Naive thymus-derived CD8-positive, alpha-beta T cell (primary cell): ENCODE measurements at places on chromosomes 12 and 14.
A peak's percentile ranks its signal among the peaks of the same experiment; 100 is the strongest.

DNA sequence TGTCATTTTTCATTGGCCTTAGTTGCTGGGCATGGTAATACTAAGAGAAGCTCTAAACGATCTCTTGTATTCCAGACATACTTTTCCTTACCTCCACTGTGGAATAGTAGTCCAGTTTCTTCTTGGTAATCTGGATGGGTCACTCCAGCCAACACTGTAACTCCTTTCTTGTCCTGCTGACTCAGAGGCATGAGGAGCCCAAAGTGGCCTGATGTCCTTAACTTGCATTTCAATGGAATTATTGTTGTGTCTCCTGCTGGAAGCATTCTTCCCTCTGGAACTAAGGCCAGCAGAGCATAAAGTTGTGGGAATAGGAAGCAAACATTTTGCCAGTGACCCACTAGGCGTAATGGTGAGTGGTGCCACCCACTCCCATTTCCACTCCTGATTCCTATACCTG is 33.1 kb downstream of the DAAM1 start:
- no peak for DNase-seq

DNA sequence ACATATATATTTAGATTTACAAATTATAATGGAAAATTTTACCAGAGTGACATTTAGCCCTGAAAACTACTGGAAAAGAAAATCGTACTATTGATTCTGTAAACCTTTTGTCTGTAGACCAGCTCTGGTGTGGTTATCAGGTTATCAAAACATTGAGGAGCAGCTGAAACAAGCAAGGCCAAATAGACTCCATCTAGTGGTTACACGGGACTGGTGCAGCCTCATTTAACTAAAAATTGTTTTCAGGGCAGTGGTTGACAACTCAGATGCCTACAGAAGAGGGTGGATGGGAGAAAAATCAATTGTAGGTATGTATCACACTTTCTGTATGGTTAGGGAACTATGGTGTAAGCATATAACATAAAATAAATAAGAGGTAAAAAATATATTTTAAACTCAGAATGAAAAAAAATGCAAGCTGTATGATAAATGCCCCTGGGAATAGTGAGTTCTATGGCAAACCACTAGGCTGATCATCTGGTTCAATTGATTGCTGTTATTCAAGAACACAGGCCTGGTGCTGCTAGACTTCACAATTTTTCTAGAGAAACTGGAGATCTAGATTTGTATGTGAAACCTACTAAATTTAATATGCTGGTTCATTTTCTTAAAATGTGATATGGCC is 51.2 kb downstream of the ACSS3 start:
- DNase-seq, result no peak

DNA sequence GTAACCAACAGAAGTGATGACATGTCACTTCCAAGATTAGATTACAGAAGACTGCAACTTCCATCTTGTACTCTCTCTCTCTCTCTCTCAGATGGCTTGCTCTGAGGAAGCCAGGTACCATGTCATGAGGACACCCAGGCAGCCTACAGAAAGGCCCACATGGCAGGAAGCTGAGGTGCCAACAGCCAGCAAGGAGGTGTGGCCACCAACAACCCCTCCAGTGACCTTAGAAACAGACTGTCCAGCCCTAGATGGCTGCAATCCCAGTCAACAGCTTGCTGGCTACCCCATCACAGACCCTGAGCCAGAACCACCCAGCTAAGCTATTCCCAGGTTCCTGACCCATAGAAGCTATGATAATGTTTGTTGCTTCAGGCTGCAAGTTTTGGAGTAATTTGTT is 178.4 kb downstream of the ITPR2 start:
- DNase-seq, result no peak

- no peak for DNase-seq
Observed at GRCh38 chr12:116955382-116956021, 44.8 kb downstream of the FBXW8 start.

- DNase-seq, result no peak
Observed at GRCh38 chr12:125006365-125006764, 12.9 kb downstream of the BRI3BP start.

DNA sequence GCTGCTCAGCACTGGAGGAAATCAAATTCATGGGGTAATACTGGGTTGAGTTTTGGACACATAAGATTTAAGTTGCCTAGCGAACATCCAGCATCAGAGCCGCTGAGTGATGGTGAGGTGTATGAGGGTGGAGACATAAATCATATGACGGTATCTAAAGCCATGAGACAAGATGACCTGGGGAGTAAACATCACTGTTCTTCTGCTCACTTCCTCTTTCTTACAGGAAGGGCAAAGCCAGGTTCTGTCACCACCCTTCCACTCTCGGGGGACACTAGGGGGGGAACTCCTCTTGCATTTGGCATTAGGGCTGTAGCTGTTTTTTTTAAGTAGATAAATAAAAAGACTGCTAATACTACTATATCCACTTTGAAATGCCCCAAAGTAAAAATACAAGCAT is 24.0 kb downstream of the PRDM4 start:
- DNase-seq, result peak; percentile 69

DNA sequence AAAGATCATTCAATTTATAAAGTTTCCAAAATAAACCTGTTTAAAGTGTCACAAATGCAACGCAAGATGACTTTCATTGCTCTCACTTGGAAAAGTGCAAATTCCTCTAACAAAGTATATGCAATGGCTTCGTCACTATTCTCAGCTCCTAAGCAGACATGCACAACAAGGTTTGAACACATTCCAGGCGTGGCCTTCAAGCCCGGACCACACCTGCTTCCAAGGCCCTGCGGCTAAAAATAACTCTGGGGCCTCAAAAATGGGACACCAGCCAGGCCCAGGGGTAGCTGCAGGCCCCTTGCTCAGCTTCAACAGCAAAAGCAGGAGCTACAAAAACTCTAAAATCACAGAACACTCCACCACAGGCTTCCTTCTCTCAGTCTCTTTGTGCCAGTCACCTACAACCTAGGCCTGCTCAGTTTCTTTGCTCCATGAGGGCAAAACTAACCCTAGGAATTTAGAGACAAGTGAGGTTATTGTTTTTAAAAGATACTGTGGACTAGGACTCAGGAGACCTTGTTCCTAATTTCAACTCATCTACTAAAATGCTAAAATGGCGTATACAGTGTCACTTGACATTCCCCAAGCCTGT is 29.3 kb downstream of the DUSP16 start:
- no peak for DNase-seq

DNA sequence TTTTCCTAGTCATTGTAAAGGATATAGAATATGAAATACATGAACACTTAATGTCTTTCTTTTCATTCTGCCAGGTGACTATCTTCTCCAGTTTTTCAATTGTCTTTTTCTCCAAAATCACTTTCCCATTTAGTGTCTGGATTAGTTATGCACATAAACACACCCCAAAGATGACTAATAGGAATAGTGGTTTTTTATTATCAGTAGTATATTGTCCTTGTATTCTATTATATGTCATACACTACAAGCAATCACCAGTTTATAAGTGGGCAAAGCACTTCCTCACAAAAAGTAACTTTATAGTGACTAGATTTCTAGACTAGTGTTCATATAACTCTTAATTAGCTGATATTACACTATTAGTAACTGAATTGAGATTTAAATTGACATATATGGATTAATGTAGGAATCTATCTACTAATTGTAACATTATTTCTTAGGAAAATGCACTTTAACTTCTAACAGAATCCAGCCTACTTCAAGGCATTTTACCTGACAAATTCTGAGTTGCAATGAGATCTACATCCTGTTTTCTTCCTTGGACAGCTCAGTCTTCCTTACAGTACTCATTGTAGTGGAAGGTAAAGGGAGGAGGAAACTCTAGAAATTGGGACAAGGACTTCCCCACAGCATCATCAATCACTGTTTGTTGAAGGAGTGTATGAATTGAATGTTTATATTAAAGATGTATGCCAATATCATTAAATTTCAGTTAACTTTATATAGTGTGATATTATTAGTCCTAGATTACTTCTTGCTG is 186.1 kb upstream of the GARIN2 start:
- no peak for DNase-seq

- no peak for DNase-seq
Observed at GRCh38 chr12:34219046-34219770, 196.9 kb downstream of the ALG10 start.

GRCh38 chr12:107760207-107760808 is 629 bp downstream of the PRDM4 start:
- peak; percentile 68 for DNase-seq

GRCh38 chr12:8038659-8039114 is 6.2 kb downstream of the FOXJ2 start:
- DNase-seq, result no peak
